ENCODE measurements at places on chromosomes 5 and 9.
A peak's percentile ranks its signal among the peaks of the same experiment; 100 is the strongest.

- peak; percentile 62 for DNase-seq
Observed at GRCh38 chr9:131310833-131311554, 21.5 kb downstream of the PLPP7 start.

- peak; percentile 90 for DNase-seq
Observed at GRCh38 chr9:93098236-93098946, 2.4 kb downstream of the CARD19 start.

GRCh38 chr5:79771387-79771786 lies 81.8 kb downstream of the CMYA5 start:
- DNase-seq = no peak

DNA sequence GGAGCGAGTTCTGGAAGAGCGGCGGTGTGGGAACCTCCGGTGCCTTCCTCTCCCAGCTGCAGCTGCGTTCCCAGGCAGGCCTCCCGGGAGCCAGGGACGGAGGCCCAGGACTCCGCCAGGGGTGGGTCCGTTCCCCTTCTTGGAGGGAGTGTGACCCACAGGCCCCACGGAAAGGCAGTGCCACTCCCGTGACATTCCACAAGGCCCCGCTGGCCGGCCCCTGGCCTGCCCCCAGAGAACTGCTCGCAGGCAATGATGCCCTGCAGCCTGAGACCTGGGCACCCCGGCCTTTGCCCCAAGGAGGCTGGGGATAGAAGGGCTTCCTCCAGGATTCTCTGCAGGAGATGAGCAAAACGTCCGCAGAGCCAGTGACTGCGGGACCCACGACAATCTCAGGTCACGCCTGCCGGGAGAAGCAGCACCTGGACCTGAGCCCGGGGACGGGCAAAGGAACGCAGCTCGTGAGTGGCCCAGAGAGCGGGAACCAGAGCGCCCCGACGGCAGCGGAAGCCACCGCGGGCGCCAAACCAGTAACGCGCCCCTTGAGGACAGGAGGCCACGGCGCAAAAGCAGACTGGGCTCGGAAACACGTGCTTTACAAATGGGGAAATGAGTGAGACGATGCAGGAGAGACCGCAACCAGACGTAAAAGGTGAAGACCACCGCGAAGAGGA lies 9.3 kb downstream of the OBP2B start:
- peak; percentile 51 for DNase-seq

GRCh38 chr5:149422366-149423048 lies 43.4 kb upstream of the IL17B start:
- DNase-seq = peak; percentile 85

DNA sequence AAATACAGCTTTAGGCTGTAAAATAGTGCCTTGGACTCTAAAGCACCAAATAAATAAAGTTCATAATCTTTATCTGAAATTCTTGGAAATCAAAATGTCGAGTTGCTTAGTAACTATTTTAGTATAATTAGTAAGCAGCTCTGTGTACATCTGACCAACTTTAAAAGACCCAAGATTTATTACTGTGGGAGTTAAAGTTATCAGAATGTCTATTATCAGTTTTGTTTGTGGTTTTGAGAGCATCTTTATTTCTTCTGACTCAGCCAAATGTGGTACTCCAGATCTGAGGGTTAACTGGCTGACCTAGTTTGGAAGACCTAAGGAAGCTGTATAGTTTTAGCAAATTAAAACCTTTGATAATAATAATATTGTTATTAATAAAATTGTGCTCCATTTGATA lies 81.2 kb downstream of the PRLR start:
- DNase-seq = no peak

DNA sequence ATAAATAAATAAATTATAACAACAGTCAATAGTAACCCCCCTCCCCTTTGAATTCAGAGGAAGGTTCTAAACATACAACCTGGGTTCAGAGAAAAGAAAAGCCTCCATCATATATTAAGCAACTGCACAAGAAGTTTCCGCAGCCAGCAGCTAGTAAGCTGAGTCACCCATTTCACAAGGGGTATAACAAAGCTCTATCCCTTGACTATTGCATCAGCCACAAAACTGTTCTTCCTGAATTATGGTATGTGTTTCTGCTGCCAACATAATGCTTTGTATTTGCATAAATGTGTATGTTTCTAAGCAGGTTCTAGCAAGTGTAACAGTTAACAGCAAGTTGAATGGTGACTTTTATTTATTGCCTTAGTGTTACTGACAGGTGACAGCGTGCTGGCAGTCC lies 6.8 kb upstream of the CEP120 start:
- no peak for DNase-seq

DNA sequence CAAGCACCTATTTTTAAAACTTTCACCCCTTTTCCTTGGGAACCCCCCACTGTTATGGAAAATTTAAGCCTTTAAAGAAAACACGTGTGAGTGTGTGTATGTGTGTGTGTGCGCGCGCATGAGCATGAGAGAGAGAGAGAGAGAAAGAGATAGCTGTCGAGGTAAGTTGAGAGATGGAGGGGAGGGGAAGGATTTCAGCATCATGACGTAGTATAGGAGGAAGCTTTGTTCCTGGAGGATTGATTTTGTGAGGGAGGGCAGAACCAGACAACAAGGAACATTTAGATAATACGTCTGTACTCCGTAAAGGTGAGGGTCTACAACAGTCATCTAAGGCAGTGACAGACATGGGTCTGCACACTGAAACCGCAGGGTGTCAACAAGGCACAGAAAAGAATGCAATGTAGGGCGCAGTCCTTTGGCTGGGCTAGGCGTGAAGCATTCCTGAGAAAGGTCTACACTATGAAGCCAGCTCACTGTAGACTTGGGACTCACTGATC lies 227.7 kb downstream of the SMARCA2 start:
- no peak for DNase-seq

- no peak for DNase-seq
Observed at GRCh38 chr9:107648153-107648715, 158.7 kb upstream of the KLF4 start.

- no peak for DNase-seq
Observed at GRCh38 chr5:167770461-167770860, 521.0 kb upstream of the WWC1 start.

- no peak for DNase-seq
Observed at GRCh38 chr9:116368680-116369079, 215.1 kb downstream of the PAPPA start.

- DNase-seq = no peak
Observed at GRCh38 chr5:166058660-166059059, 2232.8 kb upstream of the WWC1 start.

- no peak for DNase-seq
Observed at GRCh38 chr5:117165068-117165467, 590.4 kb upstream of the SEMA6A start.

GRCh38 chr9:125785248-125785751 lies 38.1 kb downstream of the PBX3 start:
- DNase-seq = no peak

GRCh38 chr5:53322257-53322656 lies 158.2 kb upstream of the FST start:
- no peak for DNase-seq

GRCh38 chr9:83978992-83979811 lies 813 bp downstream of the HNRNPK start:
- peak; percentile 89 for DNase-seq

- no peak for DNase-seq
Observed at GRCh38 chr5:94849324-94849723, 230.9 kb downstream of the SLF1 start.

GRCh38 chr5:169668732-169669131 lies 31.7 kb downstream of the DOCK2 start:
- no peak for DNase-seq

DNA sequence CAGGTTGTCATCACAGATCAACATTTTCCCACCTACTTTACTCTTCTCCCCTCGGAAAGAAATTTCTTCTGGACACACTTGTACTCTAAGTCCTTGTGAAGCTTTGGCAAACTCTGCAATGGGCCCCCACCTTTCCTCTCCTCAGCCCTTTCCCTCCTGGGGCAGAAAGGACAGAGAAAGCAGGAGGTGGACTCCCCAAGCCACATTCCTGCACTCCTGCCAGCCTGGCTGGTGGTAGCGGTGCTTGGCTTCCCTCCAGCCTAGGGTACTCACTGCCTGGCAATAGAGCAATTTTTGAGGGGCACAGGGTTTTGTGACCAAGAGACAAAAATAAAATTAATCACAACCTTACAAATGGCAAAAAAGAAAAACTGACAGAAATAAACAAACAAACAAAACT lies 451.4 kb downstream of the ZSWIM6 start:
- DNase-seq = no peak

DNA sequence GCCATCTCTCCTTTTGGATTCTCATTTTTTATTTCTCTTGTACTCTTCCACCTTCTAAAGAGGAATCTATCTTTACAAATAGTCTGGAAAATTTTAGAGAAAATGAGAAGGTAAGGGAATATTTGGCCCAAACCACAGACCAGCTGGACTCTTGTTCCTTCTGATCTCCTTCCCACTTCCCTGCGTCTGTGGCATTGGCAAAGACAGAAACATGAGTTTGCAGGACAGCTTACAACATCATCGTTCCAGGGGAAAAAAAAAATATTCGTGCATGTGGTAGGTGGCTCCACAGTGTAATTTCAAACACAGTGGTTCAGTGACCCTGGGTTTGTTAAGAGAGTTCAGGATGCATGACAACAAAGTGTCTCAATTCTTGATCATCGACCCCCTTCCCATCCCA lies 755.0 kb downstream of the DNAH5 start:
- no peak for DNase-seq

- no peak for DNase-seq
Observed at GRCh38 chr5:33273985-33274384, 166.8 kb upstream of the TARS1 start.

- DNase-seq = no peak
Observed at GRCh38 chr5:131640043-131640856, 5.2 kb upstream of the RAPGEF6 start.

GRCh38 chr5:149406203-149406978 lies 27.3 kb upstream of the IL17B start:
- DNase-seq = peak; percentile 79

GRCh38 chr5:159412284-159413046 lies 82.2 kb upstream of the IL12B start:
- no peak for DNase-seq

DNA sequence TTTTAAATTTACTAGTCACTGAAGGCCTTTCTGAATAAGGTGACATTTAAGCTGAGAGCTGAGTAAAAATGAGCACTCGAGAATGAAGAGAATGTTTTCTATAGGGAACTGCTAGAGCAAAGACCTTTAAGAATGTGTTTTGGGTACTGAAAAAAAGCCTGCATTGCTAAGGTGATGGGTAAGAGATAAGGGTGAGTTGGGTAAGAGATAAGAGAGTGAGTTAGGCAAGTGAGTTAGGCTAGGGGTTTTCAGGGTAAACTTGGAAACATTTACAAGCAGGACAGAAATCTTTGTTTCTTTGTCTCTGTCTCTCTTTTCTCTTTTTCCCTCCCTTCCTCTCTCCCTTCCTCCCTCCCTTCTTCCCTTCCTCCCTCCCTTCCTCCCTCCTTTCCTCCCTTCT lies 5.6 kb downstream of the RAD23B start:
- no peak for DNase-seq

GRCh38 chr9:109739760-109740159 lies 40.2 kb upstream of the PALM2AKAP2 start:
- no peak for DNase-seq

- no peak for DNase-seq
Observed at GRCh38 chr9:134568811-134569210, 72.8 kb upstream of the COL5A1 start.

- no peak for DNase-seq
Observed at GRCh38 chr9:27373851-27374250, 76.9 kb upstream of the EQTN start.
